ENCODE measurements at places on chromosomes 1 and 21. TPM values are rescaled to one million over a fixed set of nuclear protein-coding genes. Genes with fewer than 3 reads are reported as not detected.

Gene FCRL5
- total RNA-seq, result not detected

Gene C21orf58
- 18.6 TPM for total RNA-seq

GRCh38 chr1:116472431-116472961 is 98.3 kb downstream of the CD58 start:
- no peak for DNase-seq

- no peak for DNase-seq
These were observed 1.0 kb downstream of the MARCKSL1 start for GRCh38 chr1:32334864-32335534.

- DNase-seq, result no peak
These were observed 39.2 kb downstream of the CSMD2 start for GRCh38 chr1:34125721-34126380.

- no peak for DNase-seq
These were observed 7.9 kb upstream of the EXOSC10 start for GRCh38 chr1:11107599-11107998.

- DNase-seq, result no peak
These were observed 265.9 kb upstream of the FAM78B start for GRCh38 chr1:166432655-166433054.
